ENCODE measurements at places on chromosomes 2 and 18. TPM values are rescaled to one million over a fixed set of nuclear protein-coding genes. Genes with fewer than 3 reads are reported as not detected.

GRCh38 chr2:5546181-5546580 is 146.0 kb upstream of the SOX11 start:
- no peak for DNase-seq

DNA sequence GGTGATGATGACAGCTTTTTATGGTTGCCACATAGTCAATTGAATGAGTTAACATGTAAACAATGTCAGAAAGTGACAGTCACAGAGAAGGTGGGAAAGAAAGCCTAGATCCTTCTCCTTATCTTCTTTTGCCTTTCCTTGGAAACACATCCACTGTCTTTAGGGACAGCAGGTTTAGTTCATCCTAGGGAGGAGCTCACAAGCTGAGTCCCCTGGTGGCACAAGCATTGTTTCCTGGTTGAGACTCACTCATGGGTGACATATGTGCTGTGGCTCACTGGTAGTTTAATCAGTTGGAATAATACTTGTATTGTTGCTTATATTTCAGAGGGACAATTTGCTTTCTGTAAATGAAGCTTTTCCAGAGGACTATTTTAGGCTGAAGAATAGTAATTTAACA is 598.5 kb downstream of the CNTNAP5 start:
- DNase-seq, result no peak

- DNase-seq, result no peak
These were observed 60.7 kb downstream of the TTC27 start for GRCh38 chr2:32688541-32688940.

DNA sequence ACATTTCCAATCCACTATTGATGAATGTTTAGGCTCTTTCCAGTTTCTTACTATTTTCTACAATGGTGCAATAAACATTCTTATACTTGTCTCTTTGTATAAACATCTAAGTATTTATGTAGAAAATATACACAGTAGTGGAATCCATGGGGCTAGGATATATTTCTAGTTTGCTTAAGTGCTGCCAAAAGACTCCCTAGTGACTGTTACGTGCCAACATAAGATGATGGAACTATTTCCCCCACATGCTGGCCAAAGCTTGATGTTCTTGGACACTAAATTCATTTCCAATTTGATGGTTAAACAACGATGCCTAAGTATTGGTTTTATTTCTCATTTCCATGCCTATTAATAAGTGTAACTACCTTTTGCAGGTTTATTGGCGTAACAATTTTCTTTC is 378.4 kb upstream of the HNRNPA3 start:
- no peak for DNase-seq

DNA sequence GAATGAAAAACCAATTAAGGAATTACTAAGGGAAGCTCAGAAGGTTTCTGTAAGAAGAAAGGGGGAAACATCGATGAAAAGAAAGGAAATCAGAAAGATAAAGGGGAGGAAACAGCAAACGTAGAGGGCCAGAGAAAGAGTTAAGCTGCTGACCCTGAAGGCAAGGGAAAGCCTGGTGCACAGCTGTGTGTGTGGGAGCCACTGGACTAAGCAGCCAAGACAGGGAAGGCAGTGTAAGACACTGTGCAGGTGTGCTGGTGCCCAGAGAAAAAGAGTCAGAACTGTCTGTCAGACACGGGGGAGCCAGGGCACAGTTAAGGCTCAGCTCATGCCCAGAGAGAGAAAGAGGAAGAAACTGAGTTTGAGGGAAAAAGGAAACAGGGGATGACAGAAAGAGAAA is 104.0 kb downstream of the HIBCH start:
- no peak for DNase-seq

DNA sequence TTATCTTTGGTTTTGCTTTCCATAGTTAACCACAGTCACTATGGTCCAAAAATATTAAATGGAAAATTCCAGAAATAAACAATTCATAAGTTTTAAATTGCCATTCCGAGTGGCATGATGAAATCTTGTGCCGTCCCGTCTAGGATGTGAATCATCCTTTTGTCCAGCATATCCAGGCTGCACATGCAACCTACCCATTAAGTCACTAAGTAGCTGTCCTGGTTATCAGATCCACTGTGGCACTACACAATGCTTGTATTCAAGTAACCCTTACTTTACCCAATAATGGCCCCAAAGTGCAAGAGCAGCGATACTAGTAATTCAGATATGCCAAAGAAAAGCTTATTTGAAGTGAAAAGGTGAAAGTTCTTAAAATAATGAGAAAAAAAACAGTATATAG is 10.7 kb downstream of the USP34 start:
- no peak for DNase-seq

DNA sequence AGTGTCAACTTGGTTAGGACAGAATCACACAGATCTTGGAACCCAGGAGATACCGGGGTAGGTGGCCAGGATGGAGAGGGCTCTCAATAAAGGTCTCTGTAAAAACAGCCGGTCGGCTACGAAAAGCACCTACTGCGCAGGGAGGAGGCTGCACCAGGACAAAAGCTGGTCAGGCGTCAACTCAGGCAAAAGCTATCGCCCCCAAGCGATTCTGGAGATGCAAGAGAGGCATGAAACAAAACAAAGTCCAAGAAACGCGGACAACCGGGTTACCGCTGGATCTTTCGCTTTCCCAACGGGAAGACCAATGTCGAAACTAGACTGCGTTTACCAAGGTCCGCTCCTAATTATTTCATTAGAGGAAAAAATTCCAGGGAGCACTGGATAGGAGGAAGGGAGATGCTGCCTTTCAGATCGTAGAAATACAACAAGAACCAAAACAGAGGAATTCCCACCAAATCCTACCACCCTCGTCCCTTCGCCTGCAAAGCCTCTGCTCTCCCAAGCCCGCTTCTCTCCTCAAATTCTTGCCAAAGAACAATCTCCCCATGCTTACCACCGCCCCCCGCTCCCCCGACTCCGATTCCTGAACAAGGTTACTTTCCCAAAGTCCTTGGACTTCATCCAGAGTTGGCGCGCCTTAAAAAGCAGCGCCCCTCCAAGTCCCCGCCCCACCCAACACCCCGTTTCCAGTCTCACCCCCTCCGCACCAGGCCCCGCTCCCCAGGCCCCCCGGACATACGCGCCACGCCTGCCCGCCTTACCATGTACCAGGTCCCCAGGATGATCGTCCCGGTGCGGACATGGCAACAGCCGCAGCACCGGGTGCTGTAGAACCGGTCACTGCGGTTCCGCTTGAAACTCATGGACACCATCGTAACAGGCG is 539 bp downstream of the LAPTM4A start:
- peak; percentile 55 for DNase-seq

DNA sequence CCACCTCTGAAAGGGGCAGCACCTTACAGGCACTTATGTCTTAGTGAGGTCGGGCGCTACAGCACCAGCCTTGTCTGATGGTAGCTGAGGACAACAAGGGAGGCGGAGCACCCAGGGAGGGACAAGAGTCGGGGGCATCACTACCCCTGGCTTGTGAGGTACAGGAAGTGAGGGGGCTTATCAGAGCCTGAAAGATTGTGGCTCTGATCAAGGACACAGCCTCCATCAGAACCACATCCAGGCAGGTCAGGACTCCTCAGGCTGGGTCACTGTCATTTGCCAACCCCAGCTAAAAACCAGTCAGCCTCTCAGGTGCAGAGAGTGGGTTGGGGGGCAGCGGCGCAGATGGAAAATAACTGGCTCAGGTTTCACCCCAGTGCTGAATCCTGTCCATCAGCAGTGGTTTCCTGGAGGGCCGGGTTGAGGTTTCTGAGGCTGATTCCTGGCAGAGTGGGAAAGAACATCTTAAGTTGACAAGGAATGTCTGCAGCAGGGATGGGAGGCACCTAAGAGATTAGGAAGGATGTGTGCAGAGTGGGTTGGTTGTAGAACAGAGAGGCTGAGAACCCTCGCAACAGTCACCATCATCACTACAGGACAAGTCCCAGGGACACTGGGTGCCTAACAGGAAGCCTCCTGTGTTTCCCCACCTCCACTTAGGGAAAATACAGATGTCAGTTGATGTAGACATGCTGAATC is 45.3 kb downstream of the FBLN7 start:
- DNase-seq, result no peak

POMC gene
- 8.5 TPM for total RNA-seq

- no peak for DNase-seq
These were observed 707 bp upstream of the ERFE start for GRCh38 chr2:238158018-238158508.

- no peak for DNase-seq
These were observed 146.6 kb downstream of the RDH14 start for GRCh38 chr2:18413676-18414396.

DNA sequence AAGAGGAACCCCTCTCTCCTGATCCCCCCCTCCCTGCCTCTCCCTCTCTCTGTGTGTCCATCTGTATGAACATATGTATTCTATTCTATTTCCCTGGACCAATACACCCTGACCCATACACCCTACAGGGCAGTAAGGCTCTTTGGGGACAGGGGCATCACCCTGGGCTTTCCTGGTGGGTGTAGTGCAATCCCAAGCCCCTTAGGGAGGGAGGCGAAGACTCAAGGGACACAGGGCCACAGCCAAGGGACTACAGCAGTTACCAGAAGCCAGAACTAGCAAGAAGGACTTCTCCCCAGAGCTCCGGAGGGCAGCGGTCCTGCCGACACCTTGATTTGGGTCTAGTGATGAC is 214.2 kb upstream of the RAB6C start:
- DNase-seq, result peak; percentile 53

- DNase-seq, result no peak
These were observed 12.0 kb downstream of the SIGLEC15 start for GRCh38 chr18:45837283-45838070.

RBM44 gene
- total RNA-seq, result 0.38 TPM

NEURL3 gene
- total RNA-seq, result 0.57 TPM

DNA sequence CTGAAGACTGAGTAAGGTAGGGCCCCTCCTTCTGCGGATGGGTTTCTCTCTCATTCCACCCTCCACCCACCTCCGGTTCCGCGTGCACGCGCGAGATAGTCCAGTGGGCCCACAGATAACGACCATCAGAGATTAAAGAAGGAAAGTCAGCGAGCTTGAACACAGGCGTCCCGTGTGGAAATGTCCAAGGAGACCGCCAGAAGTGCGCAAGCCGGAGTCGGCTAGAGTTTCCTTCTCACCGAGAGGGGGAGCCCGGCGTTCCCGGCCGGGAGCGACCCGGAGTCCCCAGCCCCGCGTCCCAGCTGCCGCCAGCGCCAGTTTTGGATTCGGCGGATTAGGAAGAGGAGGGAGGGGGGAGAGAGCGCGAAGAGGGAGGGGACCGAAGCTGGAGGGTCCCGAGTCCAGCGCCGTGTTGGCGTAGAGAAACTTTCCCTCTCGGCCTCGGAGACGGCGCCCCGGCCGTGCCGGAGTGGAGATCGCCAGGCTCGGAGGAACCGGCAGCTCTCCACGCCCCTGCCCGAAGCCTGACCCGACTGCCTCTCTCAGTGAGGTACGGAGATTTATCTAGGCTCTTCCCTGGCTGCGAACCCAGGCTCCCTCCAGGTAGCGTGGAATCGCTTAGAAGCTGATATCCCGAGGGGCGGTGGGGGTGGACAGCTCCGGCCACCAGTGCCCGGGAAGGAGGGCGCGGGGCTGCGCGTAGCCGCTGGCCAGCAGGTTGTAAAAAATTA is at the start of gene GULP1:
TSS of gene GULP1 (plus strand) at position 258 of the 731 bp plus-strand sequence. CDS start 185,829 bp downstream, outside the sequence.
- DNase-seq, result peak; percentile 93

DNA sequence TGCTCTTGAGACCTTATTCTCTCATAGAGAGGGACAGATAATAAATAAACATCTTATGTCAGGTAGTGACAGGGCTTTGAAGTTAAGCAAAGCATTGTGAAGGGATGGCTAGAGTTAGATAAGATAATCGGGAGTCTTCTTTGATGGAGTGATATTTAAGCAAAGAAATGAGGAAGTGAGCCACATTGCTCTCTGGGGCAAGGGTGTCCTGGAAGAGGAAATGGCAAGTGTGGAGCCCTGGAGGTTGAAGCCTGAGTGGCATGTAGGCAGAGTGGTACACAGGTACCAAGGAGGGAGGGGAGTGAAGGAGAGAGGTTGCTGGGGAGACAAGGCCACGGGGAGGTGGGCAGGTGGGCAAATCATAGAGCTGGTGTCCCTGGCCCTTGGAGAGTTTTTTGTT is 110.2 kb downstream of the CTAGE1 start:
- no peak for DNase-seq
